ENCODE measurements at places on chromosomes 1 and 21.

DNA sequence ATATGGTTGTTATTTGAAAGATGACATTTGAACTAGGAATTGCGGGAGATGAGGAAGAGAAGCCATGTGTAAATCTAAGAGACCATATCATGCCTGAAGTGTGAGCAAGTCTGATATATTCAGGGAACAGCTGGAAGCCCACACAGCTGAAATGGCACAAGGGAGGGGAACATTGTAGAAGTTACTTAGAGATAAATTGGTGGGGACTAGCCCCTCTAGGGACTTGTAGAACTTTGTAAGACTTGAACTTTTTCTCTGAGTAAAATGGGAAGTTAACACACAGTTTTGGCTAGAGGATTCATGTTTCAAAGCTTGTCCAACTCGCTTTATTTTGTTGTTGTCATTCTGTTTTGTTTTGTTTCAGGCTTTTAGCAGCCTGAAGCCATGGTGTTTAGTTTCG, 216.4 kb downstream of the FMN2 start:
- DNase-seq = no peak

DNA sequence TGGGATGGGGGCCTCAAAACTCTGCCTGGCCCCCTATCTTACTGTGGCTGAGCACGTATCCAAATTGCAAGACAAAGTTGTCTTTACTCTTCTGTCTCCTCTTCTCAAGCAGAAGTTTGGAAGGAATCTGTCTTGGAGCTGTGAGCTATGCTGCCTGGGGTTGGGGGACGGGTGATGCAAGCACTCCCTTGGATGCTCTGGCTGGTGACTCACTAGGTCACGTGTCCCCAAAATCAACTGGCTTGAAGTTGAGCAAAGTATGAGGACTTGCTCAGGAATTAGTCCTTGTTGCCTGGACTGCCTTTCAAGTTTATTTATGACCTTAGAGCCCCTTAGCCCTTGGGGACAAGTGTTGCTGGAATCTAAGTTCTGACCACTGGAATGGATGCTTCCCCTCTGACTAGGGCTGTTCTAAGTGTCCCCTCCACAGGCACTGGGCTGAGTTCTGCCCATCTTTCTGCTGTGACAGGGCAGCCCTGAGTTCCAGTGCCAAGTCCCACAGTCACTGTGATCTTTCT, 269.5 kb downstream of the HHAT start:
- DNase-seq = no peak

DNA sequence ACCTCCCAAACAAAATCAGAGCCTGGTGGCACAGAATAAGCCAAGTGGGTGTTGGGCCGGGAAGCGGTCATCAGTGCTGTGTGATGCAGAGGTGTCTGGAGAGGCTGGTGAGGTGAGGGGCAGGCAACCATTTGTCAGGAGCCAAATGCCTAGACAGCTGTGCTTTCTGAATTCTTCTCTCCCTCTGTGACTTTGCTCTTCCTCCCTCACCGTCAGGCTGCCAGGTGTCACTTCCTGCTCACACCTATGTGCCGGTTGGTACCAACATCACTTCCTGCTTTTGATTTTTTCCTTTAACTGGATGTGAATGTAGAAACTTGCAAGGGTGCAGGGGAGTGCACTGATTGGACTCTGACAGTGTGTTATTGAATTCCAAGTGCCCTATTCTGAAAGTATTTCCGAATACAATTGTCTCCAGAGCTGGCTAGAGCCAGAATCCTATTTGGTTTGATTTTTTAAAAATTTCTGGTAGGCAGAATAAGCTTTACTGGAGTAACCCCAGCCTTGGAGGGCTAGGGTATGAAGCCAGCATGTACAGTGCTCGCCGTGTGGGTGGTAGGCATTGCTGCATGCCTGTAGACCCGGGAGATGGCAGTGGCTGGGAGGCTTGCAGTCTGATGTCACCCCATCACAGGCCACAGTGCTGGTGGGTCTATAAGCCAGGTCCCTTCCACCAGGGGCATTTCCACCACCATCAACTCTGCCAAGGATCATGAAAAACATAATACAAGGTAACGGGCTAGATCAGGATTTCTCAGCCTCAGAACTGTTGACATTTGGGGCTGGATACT, 210.9 kb downstream of the KAZN start:
- DNase-seq = no peak

- DNase-seq = peak; percentile 75
Observed at GRCh38 chr1:8378981-8379470, 61.1 kb downstream of the SLC45A1 start.

DNA sequence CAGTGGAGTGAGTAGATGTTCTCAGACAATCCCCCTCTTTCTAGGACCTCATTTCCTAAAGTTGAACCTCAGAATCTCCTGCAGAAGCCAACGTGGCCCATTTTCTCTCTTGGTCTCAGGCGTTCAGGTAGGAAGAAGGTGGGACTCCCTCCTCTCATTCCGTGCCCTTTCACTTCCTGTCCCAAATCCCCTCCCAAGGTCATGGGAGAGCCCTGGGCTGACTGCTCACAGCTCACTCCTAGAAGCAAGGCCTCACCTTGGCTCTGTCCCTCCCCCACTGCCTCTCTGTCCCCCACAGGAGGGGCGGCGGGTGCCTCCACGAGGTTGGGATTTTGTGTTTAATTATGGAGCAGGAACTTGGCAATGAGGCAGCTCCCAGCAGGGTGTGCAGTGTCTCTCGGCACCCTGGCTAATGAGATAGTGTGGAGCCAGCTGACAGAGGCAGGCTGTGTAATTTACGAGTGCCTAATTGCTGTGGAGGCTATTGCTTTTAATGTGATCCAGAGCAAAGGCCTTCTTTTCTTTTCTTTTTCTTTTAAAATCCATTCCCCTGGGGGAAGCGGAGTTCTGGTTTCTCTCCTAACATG, 9.1 kb upstream of the CDK18 start:
- peak; percentile 84 for DNase-seq

- DNase-seq = no peak
Observed at GRCh38 chr1:214514032-214514818, 37.2 kb downstream of the PTPN14 start.

Data from kidney (tissue), 22 donors.